ENCODE measurements at places on chromosomes 12 and 14.

- peak; percentile 63 for DNase-seq
Observed at GRCh38 chr14:68978172-68978911, 760 bp downstream of the ACTN1 start.

DNA sequence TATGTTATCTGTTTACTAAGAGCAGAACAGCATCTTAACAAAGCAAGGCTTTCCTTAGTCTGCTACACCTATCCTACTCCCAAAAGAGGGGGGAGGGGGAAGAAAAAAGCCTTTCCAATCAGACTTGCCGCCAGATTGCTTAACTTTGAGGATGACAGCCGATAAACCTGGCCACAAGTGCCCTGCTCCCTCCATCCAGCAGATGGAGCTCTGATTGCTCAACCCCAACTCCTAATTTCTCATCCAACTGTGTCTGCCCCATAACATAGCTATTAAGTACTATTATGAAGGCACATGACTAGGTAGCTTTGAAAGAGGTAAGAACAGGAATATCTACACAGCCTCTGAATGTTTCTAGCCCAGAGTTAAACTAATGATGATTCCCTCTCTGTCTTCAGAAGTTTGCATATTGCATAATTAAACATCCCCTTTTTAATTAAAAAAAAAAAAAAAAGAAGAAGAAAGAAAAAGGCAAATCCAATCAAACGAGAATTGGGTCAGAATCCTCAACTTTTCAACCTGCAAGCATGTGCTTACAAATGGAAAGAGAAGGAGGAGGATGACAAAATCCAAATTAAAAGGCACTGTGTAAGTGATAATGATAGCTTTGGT lies 247.4 kb downstream of the GALC start:
- no peak for DNase-seq

GRCh38 chr12:114506651-114507050 lies 100.7 kb upstream of the TBX5 start:
- DNase-seq = no peak

DNA sequence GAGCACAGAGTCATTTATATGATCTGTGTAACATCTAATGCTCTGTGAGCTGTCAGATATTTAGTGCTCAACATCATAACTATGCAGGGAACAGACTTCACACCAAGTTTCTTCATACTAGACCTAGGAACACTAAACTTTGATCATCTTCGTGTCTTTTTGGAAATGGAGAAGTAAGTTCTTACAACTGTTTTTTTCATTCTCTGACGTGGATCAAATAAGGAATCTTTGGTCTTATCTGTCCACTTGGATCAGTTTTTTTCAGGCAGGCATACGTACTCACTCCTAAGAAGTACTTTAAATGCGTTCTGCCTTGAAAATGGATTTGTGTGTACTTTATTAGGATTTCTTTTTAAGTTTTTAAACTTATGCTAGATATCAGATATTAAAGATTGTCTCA lies 191.0 kb downstream of the FBXL14 start:
- no peak for DNase-seq

DNA sequence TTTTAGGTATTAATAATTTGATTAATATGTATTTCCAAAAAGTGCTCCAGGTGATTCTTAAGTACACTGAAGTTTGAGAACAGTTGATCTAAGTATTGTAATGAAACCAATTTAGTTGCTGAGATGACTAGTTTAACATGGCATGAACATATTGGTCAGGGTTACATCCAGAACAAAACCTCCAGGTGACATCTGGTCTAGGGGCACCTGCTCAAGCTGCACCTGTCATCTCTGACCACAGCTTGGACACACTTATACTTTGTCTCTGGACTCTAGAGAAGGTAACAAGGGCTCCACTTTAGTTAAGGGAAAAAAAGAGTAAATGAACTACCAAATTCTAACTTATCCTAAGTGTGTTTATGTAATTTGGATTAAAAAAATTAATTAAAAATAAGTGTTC lies 8.1 kb downstream of the ARID2 start:
- DNase-seq = no peak

Measured in DMS79 (cell line).